Colonic mucosa (tissue), 4 donors: ENCODE measurements at places on chromosomes 12 and 14.

GRCh38 chr12:66964629-66965028 lies 285.8 kb upstream of the GRIP1 start:
- no peak for DNase-seq
- H3K4me1 ChIP-seq = no peaks in the 10 kb centered on the region
- no peak overlapping the region for H3K4me3 ChIP-seq

DNA sequence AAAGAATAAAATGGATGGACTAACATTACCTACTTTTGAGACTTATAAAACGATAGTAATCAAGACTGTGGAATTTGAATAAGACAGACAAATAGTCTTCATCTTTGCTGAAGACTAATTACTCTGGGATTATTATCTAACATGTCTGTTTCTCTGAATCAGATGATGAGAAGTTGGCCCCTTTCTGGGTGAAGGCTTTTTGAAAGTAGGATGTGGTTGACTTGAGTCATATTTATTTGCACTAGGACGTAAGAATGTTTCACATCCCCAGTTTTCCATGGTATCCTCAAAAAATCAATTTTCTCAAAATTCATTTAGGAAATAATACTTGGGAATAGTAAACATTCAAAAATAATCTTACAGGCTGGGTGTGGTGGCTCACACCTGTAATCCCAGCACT lies 31.8 kb downstream of the PKP2 start:
- H3K4me1 ChIP-seq = no peaks in the 10 kb centered on the region
- H3K4me3 ChIP-seq = no peak overlapping the region
- H3K27me3 ChIP-seq = no peaks in the 10 kb centered on the region

DNA sequence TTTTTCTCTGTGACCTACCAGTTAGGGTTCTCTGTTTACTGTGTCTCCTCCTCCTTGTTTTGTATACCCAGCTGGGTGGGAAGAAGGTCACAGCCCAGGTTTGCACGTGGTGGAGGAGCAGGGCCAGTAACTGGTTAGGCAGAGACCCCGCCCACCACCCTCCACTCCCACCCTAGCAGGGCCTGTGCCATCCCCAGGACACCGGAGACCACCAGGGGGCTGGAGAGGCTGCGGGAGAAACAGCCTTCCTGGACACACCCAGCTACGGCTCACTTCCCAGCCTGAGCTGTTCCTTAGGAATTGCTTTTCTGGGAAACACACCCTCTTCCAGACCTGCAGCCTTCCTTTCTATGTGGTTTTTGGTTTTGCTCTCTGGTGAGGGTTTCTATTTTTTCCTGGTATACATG lies 21.1 kb downstream of the BDKRB2 start:
- peaks cover 8% of the 10 kb centered on the region for H3K4me1 ChIP-seq
- no peaks in the 10 kb centered on the region for H3K27me3 ChIP-seq
- DNase-seq = peak; percentile 72

DNA sequence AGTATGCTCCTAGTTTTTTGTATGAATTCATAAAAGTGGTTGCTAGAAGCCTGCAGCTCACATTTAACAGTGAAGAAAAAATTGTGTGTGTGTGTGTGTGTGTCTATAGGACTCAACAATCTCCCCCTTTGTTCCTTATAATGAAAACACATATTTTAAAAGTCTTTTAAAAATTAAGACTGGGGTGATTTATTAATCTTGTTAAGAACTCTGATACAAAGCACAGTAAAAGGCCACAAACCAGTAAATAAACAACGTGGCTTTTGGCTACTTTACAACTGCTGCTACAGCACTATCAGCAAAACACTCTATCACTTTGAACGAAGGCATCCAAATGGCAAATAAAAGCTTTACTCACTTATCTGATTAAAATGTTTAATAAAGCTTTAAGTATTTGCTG lies 594 bp upstream of the VCPKMT start:
- peaks cover 4% of the 10 kb centered on the region for H3K36me3 ChIP-seq
- no peak for DNase-seq
- peaks cover 8% of the 10 kb centered on the region for H3K4me1 ChIP-seq
- H3K4me3 ChIP-seq = no peak overlapping the region

GRCh38 chr12:118312578-118312977 lies 60.1 kb downstream of the TAOK3 start:
- H3K4me3 ChIP-seq = no peak overlapping the region
- no peaks in the 10 kb centered on the region for H3K36me3 ChIP-seq
- DNase-seq = no peak
- no peaks in the 10 kb centered on the region for H3K4me1 ChIP-seq
- no peak overlapping the region for H3K27ac ChIP-seq
- H3K27me3 ChIP-seq = no peaks in the 10 kb centered on the region

DNA sequence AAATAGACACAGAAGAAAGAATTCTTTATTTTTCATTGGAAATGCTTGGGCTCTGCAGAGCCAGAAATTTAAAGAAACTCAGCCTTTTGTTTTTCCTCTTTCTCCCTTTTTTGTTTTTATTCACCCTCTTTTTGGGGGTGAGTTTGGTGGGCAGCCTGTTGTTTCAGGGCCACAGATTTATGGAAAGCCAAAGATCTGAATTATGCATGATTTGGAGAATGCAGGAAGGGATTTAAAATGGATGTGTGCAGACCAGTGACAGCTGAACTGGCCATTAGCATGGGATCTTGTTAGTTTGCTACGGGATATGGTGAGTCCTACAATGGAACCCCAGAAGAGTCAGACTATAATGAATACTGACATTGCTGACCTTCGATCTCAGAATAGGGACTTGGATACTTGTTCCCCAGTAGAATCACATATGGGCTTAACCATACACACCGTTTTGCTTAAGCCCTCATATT lies 7.7 kb upstream of the ATXN2 start:
- no peak for DNase-seq
- no peak overlapping the region for H3K4me3 ChIP-seq
- H3K27me3 ChIP-seq = no peaks in the 10 kb centered on the region
- no peaks in the 10 kb centered on the region for H3K4me1 ChIP-seq
- no peak overlapping the region for H3K27ac ChIP-seq

- H3K4me3 ChIP-seq = no peak overlapping the region
- H3K36me3 ChIP-seq = no peaks in the 10 kb centered on the region
- H3K4me1 ChIP-seq = no peaks in the 10 kb centered on the region
- DNase-seq = no peak
These were observed 287.0 kb downstream of the RERGL start for GRCh38 chr12:17802657-17803641.

- no peaks in the 10 kb centered on the region for H3K4me1 ChIP-seq
- no peak overlapping the region for H3K4me3 ChIP-seq
- peak; percentile 69 for DNase-seq
- H3K27me3 ChIP-seq = no peaks in the 10 kb centered on the region
- H3K36me3 ChIP-seq = no peaks in the 10 kb centered on the region
- no peak overlapping the region for H3K27ac ChIP-seq
These were observed 15.8 kb downstream of the WNT5B start for GRCh38 chr12:1644534-1645438.

DNA sequence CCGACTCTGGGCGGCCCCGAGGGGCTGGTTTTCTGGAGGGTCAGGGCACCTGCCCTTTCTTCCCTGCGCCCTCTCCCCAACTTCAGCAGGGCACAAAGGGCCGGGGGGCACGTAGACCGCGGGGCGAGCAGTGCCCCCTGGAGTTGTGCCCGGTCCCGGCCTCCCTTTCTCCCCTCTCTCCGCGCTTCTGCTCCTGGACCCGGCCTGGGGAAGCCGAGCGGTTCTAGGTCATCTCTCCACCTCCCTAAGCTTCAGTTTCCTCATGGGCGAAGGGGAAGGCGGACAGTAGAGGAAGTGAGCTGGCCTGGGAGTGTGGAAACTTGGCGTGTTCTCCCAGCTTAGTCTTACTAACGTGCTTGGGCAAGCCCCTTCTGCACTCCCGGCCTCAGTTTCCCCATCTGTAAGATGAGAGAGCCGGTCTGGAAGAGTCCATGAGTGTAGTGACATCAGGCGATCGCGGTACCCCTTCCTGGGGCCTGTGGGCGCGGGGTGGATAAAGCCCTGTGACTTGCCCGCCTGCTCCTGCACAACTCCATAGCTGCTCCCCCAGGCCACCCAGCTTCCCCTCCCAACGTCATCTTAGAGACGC lies 158.6 kb upstream of the PARP11 start:
- peak; percentile 29 for DNase-seq
- peak overlapping the region; percentile 24 for H3K4me3 ChIP-seq
- no peaks in the 10 kb centered on the region for H3K4me1 ChIP-seq
- H3K27me3 ChIP-seq = no peaks in the 10 kb centered on the region
- H3K36me3 ChIP-seq = no peaks in the 10 kb centered on the region

GRCh38 chr14:79404874-79405511 lies 806.3 kb downstream of the DIO2 start:
- H3K4me3 ChIP-seq = no peak overlapping the region
- DNase-seq = no peak
- H3K4me1 ChIP-seq = no peaks in the 10 kb centered on the region
- no peak overlapping the region for H3K27ac ChIP-seq
- no peaks in the 10 kb centered on the region for H3K27me3 ChIP-seq

- H3K27ac ChIP-seq = no peak overlapping the region
- H3K27me3 ChIP-seq = no peaks in the 10 kb centered on the region
- H3K36me3 ChIP-seq = no peaks in the 10 kb centered on the region
- H3K4me1 ChIP-seq = no peaks in the 10 kb centered on the region
- no peak overlapping the region for H3K4me3 ChIP-seq
- no peak for DNase-seq
These were observed 110.1 kb downstream of the SLC25A21 start for GRCh38 chr14:37062191-37062803.

DNA sequence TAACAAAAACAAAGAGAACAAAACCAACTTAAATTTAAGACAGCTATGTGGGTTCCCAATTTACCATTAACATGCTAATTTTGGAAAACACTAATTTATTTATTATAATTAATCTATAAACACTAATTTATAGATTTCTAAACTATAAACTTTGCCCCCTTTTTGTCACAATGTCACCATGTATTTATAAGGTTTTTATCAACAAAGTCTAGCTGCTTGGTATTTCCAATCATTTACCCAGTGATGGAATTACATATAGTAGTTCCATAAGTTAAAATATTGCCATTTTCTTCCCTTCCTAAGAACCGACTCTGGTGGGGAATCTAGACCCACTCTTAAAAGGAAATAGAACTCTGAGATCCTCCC lies 140.7 kb downstream of the PPM1H start:
- no peak overlapping the region for H3K4me3 ChIP-seq
- no peak overlapping the region for H3K27ac ChIP-seq
- H3K27me3 ChIP-seq = no peaks in the 10 kb centered on the region
- no peaks in the 10 kb centered on the region for H3K36me3 ChIP-seq
- H3K4me1 ChIP-seq = no peaks in the 10 kb centered on the region

GRCh38 chr12:94254270-94254669 lies 105.9 kb downstream of the PLXNC1 start:
- H3K4me1 ChIP-seq = no peaks in the 10 kb centered on the region
- no peak for DNase-seq
- H3K4me3 ChIP-seq = no peak overlapping the region

DNA sequence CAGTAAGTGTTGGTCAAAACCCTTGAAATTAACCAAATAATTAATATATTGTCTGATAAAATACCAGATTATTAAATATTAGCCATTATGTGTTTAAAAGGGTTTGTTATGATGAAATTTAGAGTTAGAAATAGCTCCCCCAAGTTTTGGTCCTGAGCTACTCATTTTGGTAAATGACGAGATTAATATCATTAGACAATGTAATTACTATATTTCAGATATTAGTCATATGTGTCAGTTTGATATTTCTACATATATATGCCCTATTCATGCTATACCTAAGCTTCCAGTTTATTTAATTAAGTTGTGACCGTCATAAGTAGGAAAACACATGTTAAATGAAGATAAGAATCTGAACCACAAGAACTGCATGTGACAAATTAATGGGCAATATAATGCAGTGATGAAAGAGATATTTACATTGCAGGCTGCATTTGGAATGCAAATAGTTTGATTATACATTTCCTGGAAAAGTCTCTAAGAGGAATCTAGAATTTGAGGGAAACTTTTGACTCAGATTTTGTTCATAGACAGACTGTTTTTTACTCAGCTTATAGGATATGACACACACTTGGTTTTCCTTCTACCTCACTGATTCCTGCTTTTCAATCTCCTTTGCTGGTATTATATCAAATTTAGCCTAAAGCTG lies 70.5 kb downstream of the TBC1D30 start:
- H3K27me3 ChIP-seq = no peaks in the 10 kb centered on the region
- H3K4me3 ChIP-seq = no peak overlapping the region
- H3K36me3 ChIP-seq = no peaks in the 10 kb centered on the region
- no peak overlapping the region for H3K27ac ChIP-seq

DNA sequence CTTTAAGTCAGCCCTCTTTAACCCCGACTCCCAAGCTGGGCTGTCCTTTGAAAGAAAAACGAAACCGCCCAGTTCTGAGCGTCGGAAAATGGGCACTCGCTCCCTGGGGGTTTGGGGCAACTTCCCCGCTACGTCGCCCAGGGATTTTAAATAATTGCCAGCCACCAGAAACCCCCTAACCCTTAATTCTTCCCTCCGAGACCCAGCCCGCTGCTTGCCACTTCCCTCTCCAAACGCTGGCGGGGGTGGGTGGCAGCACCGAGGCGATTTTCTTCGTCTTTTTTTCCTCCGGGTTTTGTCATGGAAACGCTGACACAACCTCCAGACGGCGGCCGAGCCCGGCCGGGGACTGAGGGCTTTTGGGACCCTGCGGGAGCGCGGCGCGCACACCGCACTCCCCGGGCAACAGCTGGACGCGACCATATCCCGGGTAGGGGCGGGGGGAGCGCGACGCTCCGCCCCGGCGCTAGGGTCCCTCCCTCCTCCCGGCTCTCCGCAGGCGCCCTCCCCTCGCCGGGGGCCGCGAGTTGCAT lies at the start of gene CHST11:
CHST11 (plus strand) TSS at position 532 of the 533 bp plus-strand sequence.
- H3K4me3 ChIP-seq = peak within 1 kb of the TSS; percentile 76
- peak; percentile 66 for DNase-seq

- H3K4me3 ChIP-seq = no peak overlapping the region
- H3K4me1 ChIP-seq = no peaks in the 10 kb centered on the region
- DNase-seq = no peak
- no peaks in the 10 kb centered on the region for H3K36me3 ChIP-seq
- no peak overlapping the region for H3K27ac ChIP-seq
These were observed 566.1 kb downstream of the BCL11B start for GRCh38 chr14:98705871-98706300.

DNA sequence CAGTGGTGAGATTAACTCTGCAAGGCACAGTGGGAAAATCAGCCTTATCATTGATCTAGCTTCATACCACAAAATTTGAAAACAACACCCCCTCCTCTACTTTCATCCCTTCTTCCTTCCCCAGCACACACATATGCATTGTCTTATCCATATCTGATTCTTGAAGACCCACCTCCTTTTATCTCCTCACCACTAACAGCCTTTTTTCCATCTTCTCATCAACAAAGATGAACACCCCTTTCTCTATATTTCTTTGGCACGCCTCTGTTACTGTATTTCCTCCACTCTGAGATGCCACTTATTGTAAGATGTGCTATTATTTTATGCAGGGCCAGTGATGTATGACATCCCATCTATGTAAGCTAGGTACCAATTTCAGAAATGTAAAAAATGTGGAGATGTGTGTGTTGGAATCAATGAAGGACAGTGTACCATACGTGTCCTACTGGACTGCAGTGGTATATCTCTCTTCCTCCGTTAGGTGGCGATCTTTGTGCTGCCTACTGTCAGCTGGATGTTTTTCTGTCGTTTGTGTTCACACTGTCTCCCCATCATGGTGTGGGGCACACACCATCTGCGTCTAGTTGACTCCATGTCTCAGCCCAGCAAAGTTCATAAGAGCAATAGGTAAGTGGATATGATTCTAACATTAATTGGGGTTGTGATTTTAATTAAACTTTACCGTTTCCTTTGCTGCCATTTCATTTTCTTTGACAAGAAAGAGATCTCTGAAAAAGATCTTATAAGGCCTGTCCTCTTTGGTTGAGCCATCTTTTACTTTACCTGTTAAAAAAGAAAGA lies 24.0 kb downstream of the CCDC38 start:
- no peak overlapping the region for H3K4me3 ChIP-seq
- no peaks in the 10 kb centered on the region for H3K27me3 ChIP-seq
- peak; percentile 28 for DNase-seq
- H3K36me3 ChIP-seq = no peaks in the 10 kb centered on the region
- H3K27ac ChIP-seq = no peak overlapping the region

GRCh38 chr12:28132398-28132797 lies 57.9 kb upstream of the CCDC91 start:
- H3K4me3 ChIP-seq = no peak overlapping the region
- no peaks in the 10 kb centered on the region for H3K36me3 ChIP-seq
- H3K27me3 ChIP-seq = no peaks in the 10 kb centered on the region
- no peak overlapping the region for H3K27ac ChIP-seq
